ENCODE measurements at places on chromosomes 2 and 18. TPM values are rescaled to one million over a fixed set of nuclear protein-coding genes. Genes with fewer than 3 reads are reported as not detected.

The COLEC12 gene
- not detected for total RNA-seq

The RTKN gene
- 2.2 TPM for total RNA-seq

The SH3RF3 gene
- total RNA-seq: 0.47 TPM

The SERPINB10 gene
- total RNA-seq: not detected

The MLPH gene
- not detected for total RNA-seq

The MYCN gene
- total RNA-seq: not detected

The EGR4 gene
- 1.2 TPM for total RNA-seq

The INHBB gene
- total RNA-seq: not detected

The GIGYF2 gene
- 72.0 TPM for total RNA-seq

The STAT4 gene
- 47.9 TPM for total RNA-seq

The C2orf68 gene
- 36.6 TPM for total RNA-seq

The ERFE gene
- 0.24 TPM for total RNA-seq

The UGT1A3 gene
- total RNA-seq: not detected

The PCARE gene
- total RNA-seq: not detected

DNA sequence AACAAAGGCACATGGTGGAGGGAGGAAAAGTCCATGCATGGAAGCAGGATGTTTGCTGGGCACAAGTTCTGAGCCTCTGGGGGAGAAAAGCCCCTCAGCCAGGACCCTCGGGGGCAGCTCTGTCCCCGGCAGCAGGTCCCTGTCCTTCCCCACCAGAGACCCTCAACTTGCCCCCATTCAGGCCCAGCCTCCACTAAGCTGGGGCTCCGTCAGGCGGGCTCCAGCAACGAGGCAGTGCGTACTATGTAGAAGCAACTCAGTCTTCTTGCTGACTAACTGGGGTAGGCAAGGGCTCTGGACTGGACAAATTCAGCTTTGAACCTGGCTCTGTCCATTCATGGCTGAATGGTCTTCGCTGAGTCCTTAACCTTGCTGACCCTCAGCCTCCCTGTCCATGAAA is 23.0 kb downstream of the CFAP65 start:
- no peaks in the 10 kb centered on the region for H3K36me3 ChIP-seq
- no peaks in the 10 kb centered on the region for H3K4me1 ChIP-seq
- DNase-seq: no peak
- no peak overlapping the region for H3K27ac ChIP-seq
- no peaks in the 10 kb centered on the region for H3K27me3 ChIP-seq

DNA sequence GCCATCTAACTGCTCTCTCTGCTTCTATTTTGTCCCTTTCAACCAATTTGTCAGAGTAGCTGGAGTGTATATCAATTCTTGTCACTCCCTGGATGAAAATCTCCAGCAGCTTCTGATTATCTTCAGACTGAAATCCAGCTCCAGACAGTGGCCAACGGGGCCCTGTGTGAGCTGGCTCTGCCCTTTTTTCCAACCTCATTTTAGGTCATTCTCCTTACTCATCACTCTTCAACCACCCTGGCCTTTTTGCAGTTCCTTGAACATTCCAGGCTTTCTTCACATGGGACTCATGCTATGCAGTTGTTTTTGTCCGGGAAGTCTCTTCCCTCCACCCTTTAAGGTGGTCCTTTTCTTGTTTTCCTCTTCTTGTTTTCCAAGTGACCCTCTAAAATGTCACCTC is 15.4 kb upstream of the FAP start:
- H3K36me3 ChIP-seq: peaks cover 3% of the 10 kb centered on the region
- H3K4me1 ChIP-seq: peaks cover 15% of the 10 kb centered on the region
- DNase-seq: no peak
- no peak overlapping the region for H3K27ac ChIP-seq

DNA sequence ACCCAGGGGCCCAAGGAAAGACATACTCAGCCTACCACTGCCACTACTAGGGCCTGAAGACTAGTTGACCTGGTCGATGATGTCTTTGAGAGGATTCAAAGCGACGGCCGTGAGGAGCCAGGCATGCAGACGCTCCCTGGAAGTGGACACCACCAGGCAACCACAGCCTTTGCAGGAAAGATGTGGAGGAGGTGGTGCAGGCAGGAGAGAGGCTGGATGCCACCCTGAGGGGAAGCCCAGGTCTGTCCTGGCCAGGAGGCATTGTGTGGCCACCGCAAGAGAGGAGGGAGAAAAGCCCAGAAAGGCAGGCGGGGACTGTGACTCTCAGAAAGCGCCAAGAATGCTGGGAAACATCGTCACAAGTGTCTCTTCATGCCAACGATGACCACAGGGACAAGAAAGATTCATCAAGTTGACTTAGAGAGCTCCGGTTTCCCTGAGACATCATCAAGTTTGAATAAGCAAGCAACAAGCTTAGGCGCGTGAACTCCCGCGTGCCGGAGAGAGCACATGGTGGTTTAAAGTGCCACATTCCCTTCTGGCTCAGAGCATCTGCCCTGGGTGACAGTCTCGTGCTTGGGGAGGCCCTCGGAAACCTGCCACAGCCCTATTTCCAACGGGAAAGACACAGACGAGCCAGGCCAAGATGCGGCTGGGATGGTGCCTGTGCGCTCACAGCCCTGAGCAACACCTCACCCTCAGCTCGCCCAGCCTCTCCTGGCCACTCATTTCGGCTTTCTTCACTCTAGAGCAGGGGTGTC is 464.5 kb upstream of the SALL3 start:
- H3K4me3 ChIP-seq: no peak overlapping the region
- no peaks in the 10 kb centered on the region for H3K36me3 ChIP-seq
- H3K27ac ChIP-seq: no peak overlapping the region
- no peak for DNase-seq
- no peaks in the 10 kb centered on the region for H3K27me3 ChIP-seq

DNA sequence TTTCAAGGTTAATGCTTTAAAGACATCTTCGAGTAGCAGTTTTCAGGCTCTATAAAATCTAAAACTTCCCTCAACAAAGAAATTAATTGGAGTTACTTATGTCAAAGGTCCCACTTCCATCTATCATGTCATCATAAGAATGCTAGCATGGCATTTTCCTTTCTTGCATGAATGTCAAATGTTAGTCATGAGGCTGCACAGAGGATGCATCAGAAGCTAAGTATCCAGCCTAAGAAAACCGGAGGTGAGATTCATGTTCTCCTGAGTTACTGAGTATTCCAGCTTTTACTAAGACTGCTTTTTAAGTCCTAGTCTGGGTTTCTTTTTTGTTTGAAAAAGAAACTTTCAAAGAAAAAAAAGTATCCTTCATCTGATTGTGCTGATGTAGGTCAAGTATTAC is 130.6 kb upstream of the CDH19 start:
- no peak for DNase-seq
- no peak overlapping the region for H3K27ac ChIP-seq

GRCh38 chr18:21598726-21599584 is 1.5 kb downstream of the ESCO1 start:
- H3K4me1 ChIP-seq: peaks cover 27% of the 10 kb centered on the region
- H3K36me3 ChIP-seq: peaks cover 17% of the 10 kb centered on the region
- H3K4me3 ChIP-seq: peak overlapping the region; percentile 94
- H3K27me3 ChIP-seq: no peaks in the 10 kb centered on the region

- DNase-seq: no peak
- no peaks in the 10 kb centered on the region for H3K36me3 ChIP-seq
- no peak overlapping the region for H3K4me3 ChIP-seq
- H3K27me3 ChIP-seq: peaks cover 14% of the 10 kb centered on the region
- H3K4me1 ChIP-seq: peaks cover 5% of the 10 kb centered on the region
Measured at GRCh38 chr2:11495844-11496681, 30.1 kb upstream of the E2F6 start.

GRCh38 chr2:98734162-98734561 is 3.2 kb upstream of the MGAT4A start:
- H3K4me1 ChIP-seq: peaks cover 61% of the 10 kb centered on the region
- DNase-seq: peak; percentile 82
- H3K27me3 ChIP-seq: no peaks in the 10 kb centered on the region
- peak overlapping the region; percentile 81 for H3K4me3 ChIP-seq

GRCh38 chr2:219419331-219420197 is 1.4 kb downstream of the DES start:
- H3K27me3 ChIP-seq: peaks cover 36% of the 10 kb centered on the region
- no peaks in the 10 kb centered on the region for H3K4me1 ChIP-seq
- no peak overlapping the region for H3K27ac ChIP-seq
- H3K4me3 ChIP-seq: no peak overlapping the region
- H3K36me3 ChIP-seq: no peaks in the 10 kb centered on the region

- peaks cover 9% of the 10 kb centered on the region for H3K4me1 ChIP-seq
- H3K4me3 ChIP-seq: peak overlapping the region; percentile 73
- no peak for DNase-seq
Measured at GRCh38 chr2:27117995-27118524, 868 bp downstream of the CGREF1 start.

GRCh38 chr2:98484121-98484557 is 39.5 kb downstream of the INPP4A start:
- no peaks in the 10 kb centered on the region for H3K27me3 ChIP-seq
- peak overlapping the region; percentile 72 for H3K27ac ChIP-seq
- H3K4me3 ChIP-seq: peak overlapping the region; percentile 48
- peaks cover 94% of the 10 kb centered on the region for H3K4me1 ChIP-seq
- no peak for DNase-seq

DNA sequence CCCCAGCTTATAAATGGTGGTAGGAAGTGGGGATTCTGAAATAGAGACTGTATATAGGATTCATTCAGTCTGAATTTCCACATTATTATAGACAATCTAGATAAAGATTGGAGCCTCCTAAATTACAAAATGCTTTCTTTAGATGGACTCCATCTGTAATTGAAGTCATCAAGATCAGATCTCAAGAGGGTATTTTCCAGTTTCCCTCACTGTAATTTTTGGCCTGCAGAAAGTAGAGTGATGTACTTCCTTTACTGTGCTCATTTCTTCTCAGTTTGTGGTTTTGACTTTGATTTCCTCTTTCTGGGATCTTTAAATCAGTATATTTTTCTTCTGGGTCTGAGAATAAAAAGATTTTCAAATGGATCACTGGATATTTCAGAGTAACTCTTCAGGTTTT is 7.2 kb downstream of the BABAM2 start:
- no peak for DNase-seq
- peak overlapping the region; percentile 38 for H3K27ac ChIP-seq
- no peaks in the 10 kb centered on the region for H3K27me3 ChIP-seq
- peaks cover 56% of the 10 kb centered on the region for H3K4me1 ChIP-seq
- peaks cover 68% of the 10 kb centered on the region for H3K36me3 ChIP-seq
- no peak overlapping the region for H3K4me3 ChIP-seq

DNA sequence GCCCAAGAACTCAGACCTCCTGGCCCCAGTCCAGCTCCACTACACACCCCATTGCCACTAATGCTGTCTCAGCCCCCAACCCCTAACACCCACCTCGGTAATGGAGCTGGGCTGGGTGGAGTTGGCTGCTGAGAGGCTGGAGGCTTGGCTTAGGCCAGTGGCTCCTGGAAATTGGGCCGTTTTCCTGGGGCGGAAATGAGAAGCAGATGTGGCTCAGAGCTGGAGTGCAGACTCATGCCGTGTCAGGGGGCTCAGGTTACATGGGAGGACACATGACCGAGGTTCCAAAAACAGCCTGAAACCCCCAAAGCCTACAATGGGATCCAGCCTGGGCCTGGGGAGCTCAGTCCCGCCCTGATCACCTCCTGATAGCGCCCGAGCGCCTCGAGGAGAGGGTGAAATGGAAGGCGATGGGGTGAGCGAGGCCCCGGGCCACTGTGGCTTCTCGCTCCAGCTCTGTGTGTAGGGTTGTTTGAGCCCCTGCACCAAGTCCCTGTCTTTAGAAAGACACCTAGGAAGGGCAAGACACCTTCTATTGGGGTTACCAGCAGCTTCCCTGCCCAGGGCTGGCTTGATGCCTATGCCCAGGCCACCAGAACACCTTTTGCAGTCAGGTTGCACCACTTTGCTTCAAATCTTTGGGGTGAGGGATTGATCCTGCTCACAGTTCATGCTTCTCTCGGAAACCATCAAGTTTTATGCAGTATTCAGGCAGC is 175.7 kb upstream of the HAAO start:
- peaks cover under 1% of the 10 kb centered on the region for H3K27me3 ChIP-seq
- no peaks in the 10 kb centered on the region for H3K36me3 ChIP-seq
- DNase-seq: no peak
- H3K4me3 ChIP-seq: no peak overlapping the region

DNA sequence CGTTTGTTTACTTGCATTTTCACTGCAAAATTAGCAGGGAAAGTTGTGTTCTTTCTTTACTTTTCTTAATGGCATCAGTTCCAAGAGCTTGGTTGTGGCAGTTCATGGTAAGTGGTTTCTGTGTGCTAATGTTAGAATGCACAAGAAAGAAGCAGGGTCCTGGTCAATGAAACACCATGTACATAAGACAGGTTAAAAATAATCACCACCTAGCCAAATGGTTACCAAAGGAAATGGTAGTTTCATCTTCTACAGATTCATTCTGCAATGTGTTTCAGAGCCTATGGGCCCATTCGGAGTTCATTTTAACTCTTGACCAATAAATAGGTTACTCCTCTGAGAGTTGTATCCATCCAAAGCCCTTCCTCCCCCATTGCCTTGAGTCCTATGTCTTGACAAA is 18.1 kb upstream of the RPE start:
- H3K27ac ChIP-seq: no peak overlapping the region
- no peaks in the 10 kb centered on the region for H3K36me3 ChIP-seq
- H3K4me1 ChIP-seq: no peaks in the 10 kb centered on the region
- no peak overlapping the region for H3K4me3 ChIP-seq

GRCh38 chr2:206801418-206802189 is 36.2 kb downstream of the FASTKD2 start:
- no peak overlapping the region for H3K27ac ChIP-seq
- DNase-seq: no peak
- no peaks in the 10 kb centered on the region for H3K27me3 ChIP-seq
- peaks cover 20% of the 10 kb centered on the region for H3K4me1 ChIP-seq

DNA sequence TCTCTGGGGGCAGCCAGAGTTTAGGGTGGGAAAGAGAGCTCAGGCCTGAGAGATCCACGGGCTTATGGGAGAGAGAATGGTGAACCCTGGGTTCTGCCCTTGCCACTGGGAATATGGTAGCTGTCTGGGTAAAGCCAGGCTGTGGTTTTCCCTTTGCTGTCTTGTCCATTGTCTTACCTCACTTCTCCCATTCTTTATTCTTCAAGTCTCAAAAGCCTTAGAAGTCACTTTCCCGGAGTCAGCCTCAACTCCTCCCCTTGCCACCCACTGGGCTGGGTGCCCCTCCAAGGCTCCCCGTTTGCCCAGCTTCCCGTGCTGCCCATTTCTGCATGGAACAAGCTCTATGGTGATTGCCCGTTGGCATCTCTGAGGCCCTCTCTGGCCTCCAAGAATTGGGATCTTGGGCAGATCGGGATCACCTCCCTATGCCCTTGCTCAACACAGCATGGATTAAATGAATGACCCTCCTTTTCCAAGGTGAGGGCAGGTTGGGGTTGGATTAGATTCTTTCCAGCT is 228.2 kb downstream of the HAUS1 start:
- H3K27me3 ChIP-seq: peaks cover 58% of the 10 kb centered on the region
- H3K4me1 ChIP-seq: peaks cover 27% of the 10 kb centered on the region
- DNase-seq: no peak
- H3K4me3 ChIP-seq: no peak overlapping the region

DNA sequence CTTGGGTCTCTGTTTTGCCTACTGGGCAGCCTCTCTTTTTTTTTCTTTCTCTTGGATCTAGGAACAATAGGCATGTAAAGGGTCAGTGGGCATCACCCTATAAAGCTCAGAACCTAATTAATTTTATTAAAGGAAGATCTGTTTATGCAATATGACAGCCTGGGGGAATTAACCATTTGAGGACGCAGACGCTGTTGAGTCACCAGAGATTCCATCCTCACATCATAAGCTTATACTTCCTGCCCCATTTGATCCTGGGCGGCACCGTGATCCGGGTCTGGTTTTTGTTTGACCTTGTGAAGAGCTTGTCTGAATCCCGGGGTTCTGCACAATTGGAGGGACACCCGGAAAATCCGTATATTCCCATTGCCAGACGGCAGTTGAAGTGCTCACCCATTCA is 16.8 kb upstream of the BCL11A start:
- peak; percentile 43 for DNase-seq
- H3K27ac ChIP-seq: no peak overlapping the region
- H3K27me3 ChIP-seq: peaks cover 39% of the 10 kb centered on the region
- no peak overlapping the region for H3K4me3 ChIP-seq
- H3K36me3 ChIP-seq: no peaks in the 10 kb centered on the region
- peaks cover 2% of the 10 kb centered on the region for H3K4me1 ChIP-seq

Data from activated CD4-positive, alpha-beta T cell treated with anti-CD3 and anti-CD28 coated beads, Interleukin-2, amount 10 ng/mL, durations not matched to agents 24 days and 14 days (primary cell).